ENCODE measurements at places on chromosomes 12 and 14.

DNA sequence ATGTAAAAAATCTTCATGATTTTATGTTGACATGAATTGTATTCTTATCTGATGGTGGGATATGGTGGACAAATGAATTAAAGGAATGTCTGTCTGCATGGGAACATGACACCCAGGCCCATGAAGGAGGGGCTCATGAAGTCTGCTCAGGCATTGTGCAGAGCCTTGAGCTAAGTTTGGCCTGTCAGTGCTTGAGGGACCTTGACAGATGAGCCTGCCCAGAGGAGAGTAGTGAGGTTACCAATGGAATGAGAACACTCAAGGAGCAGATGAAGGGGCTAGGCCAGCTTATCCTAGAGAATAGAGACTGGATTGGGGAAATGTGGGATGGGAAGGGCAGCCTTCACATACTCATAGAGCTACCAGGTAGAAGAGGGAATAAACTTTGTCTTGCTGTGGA is 68.8 kb downstream of the TMX1 start:
- no peak for DNase-seq

DNA sequence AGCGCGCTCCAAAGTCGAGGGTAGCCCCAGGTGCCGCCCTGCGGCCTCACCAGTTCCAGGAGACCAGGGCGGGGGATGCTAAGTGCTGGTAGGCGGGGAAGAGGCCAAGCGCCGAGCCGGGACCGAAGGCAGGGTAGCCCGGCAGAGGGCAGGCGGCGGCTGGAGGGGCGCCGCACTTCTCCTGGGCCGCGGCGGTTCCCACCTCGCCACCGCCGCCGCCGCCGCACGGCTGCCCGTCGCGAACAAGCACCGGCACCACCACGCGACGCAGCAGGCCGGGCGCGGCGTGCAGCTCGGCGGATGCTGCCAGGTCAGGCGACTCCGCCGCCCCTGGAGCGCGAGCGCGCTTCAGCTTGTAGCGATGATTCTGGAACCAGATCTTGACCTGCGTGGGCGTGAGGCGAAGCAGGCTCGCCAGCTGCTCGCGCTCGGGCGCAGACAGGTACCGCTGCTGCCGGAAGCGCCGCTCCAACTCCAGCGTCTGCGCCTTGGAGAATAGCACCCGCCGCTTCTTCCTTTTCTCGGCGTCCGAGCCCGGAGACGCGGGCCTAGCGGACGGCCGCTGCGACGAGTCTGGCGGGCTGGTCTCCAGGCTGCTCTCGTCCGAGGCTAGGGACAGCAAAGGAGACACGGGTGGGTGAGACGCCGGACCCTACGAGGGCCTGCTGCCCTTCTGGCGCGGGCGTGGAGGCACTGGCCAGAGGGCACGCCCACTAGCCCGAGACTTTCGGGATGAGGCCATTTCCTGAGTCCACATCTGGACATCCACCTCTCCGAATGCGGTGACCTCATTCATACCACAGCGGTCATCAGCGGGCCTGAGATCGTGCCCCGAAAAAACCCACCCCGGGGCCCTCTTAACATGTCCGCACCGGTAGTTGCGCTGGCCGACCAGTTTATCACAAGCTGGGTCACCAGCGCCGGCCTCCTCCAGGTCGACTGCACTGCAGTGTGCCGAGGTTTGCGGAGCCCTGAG is 1.3 kb downstream of the NKX2-8 start:
- DNase-seq: no peak

DNA sequence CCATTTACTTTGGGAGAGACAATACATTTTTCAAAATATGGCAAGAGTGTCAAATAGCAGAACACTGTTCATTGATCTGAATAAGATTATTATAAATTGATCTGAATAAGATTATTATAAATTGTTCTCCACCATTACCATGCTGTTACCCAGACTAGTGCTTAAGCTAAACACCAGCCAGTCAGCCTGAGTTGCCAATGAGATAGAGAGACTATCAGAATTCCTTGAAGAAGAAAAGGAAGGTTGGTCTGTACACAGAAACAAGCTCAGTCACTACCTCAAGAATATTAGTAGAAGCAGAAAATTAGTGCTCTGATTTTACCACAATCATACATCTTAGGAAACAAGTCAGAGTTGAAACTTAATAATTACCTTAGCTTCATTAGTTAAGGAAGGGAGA is 469.8 kb downstream of the FOXG1 start:
- no peak for DNase-seq

- no peak for DNase-seq
Observed at GRCh38 chr12:113170457-113170856, 14.8 kb downstream of the DDX54 start.

DNA sequence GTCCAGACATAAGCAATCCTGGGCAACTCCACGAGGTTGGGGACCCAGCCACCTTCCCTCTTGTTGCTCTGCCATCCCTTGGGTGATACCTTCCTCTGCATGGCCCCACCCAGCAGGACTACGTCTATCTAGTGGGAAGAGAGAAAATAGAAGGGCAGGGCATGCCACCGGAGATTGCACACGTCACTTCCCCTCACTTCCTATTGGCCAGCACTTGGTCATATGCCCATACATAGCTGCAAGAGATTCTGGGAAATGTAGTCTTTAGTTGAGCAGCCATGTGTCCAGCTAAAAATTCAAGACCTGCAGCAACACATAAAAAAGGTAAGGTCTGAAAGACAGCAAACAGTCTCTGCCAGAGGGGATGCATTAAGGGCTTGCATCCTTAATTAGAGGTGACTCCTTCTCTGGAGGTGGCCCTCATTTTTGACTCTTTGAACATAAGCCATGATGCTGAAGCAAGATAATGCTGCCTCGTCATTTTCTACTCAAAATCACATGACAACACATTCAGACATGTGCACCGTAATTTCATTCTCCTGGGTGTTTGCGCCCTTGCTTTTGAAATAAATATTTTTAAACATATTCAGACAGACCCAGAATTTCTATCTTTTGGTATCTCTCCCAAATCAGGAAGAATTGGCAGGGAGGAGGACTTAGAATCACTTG is 91.8 kb upstream of the PWP1 start:
- no peak for DNase-seq
